ENCODE measurements at places on chromosomes 13 and 19.
A peak's percentile ranks its signal among the peaks of the same experiment; 100 is the strongest.

DNA sequence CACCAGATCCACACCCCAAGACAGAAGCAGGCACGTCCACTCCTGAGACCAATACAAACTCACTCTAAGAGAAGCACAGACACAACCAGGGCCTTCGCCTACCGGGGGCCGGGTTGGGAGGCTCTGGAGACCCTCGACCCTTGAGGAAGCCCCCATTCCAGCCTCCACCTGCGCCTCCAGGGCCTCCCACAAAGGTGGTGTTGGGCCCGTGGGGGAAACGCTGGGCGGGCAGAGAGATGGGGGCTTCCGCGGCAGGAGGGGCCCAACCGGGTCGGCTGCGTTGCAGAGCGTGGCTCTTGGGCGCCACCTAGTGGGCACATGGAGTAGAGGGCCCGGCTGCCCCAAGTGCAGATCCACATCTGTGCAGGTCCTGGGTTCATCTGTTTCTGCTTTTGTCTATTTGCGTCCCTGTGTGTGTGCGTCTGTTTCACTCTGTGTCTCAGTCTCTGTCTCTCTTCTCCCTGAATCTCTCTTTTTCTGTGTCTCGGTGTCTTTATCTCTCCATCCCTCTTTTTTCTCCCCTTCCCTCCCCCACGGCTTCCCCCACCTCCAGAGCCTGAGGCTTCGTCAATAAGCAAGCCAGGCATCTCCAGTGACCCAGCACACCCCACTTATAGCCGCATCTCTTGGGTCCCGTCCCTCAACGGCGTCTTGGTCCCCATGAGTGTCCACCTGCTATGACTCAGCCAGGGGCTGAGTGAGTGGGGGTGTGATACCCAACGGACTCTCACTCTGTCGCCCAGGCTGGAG is 10.5 kb upstream of the TINCR start:
- DNase-seq, result peak; percentile 63

- no peak for DNase-seq
Measured at GRCh38 chr13:22744688-22745452, 435.9 kb upstream of the SGCG start.

DNA sequence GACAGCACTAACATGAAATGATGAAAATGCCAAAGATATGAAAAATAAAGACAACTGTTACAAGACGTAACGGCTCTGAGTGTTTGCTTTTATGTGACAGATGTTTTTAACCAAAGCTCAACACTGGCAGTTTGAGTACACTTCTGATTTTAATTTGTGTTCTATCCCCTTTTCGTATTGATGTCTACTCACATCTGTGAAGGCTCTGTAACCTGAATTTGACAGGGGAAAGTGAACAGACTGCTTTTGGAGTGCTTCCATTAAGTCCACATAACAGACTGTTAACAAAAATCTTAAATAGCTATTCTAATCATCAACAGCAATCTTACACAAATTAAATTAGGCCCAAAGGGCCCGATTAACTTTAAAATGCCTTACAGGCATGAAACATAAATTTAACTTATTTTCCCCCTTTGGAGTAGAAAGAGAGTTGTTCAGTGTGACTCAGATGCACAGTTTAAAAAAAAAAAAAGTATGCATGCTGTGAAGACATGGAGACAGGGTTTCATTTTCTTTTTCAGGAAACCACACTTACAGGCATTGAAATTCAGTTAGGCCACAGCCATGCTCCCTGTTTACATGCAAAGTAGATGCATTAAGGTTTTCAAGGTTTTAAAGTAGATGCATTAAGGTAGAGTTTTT is 16.3 kb upstream of the RNASEH2B start:
- peak; percentile 62 for DNase-seq

GRCh38 chr13:49580980-49581680 is 4.2 kb downstream of the RCBTB1 start:
- no peak for DNase-seq

DNA sequence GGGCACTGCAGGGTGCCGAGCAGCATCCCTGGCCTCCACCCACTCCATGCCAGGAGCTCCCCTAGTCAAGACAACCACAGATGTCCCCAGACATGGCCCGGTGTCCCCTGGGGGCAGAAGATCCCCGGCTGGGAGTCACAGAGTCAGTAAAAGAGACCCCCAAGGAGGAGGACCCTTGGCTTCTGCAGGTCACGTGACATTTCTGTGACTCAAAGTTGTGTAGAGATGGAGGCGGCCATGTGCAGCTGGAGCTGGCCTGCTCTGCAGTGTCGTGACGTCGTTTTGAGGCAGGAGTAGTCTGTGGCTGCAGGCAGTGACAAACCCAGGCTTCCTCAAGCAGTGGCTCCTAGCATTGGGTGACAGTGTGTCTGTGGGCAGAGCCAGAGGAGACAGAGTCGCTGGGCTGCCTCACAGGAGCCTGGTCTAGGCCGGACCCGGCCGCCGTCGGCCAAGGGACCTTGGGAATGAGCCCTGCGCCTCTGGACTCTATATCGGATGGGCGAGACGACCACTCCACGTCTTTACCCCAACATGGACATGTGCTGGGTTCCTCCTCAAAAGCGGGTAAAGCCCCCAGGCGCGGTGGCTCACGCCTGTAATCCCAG is 7.7 kb upstream of the DIRAS1 start:
- DNase-seq, result no peak

DNA sequence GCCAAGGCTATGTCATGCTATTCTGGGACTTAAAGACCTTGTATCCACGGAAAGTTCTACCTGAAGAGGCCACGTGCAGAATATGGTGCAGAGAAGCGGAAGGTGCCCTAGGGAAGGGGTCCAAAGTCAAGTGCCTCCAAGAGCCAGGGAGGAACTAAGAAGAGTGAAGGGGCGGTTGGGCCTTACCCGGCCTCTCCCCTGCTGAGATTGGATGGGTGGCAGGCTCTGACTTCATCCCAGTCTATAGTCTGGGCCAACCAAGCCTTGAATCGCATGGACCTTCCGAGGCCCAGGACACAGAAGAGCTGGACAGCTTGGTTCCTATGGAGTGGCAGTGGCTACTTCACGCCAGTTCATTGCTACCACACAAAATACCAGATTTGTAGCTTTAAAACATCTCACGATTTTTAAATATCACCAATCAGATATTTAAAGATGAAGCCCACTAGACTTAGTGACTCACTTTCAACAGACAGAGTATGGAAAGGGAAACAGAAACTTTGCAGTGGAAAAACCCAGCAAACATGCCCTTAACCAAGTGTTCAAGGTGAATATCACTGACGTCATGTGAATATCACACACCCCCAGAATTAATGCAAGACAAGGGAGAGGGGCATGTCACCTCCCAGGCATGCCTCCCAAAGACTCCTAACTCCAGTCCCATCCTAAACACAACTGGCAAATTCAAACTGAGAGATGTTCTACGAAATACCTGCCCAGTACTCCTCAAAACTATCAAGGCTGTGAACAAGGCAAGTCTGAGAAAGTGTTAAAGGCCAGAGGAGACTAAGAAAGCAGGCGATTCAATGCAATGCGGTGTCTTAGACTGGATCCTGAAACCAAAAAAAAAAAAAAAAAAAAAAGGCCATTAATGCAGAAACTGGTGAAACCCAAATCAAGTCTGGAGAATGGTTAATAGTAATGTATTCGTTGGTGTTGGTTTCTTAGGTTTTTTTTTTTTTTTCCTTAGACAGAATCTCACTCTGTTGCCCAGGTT is 10.2 kb downstream of the C19orf12 start:
- DNase-seq, result no peak

DNA sequence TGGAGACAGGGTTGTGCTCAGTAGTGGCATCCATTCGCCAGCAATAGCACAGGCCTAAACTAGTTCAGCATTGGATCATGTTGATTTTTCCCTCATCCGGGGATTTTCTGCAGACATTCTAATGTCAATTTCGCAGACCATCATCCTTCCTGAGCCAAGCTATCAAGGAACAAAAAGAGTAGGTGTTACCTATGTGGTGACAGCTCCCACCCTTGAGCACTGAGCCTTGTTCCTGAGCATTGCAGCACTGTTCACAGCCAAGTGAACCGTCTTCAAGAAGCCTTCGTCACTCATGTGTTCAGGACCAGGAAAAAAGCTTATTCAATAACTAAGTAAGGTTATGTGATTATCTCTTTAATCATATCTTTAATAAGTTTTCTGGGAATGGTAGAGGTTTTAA is 576.2 kb downstream of the UQCRFS1 start:
- no peak for DNase-seq

- DNase-seq, result no peak
Measured at GRCh38 chr19:12995596-12996405, 526 bp downstream of the NFIX start.

DNA sequence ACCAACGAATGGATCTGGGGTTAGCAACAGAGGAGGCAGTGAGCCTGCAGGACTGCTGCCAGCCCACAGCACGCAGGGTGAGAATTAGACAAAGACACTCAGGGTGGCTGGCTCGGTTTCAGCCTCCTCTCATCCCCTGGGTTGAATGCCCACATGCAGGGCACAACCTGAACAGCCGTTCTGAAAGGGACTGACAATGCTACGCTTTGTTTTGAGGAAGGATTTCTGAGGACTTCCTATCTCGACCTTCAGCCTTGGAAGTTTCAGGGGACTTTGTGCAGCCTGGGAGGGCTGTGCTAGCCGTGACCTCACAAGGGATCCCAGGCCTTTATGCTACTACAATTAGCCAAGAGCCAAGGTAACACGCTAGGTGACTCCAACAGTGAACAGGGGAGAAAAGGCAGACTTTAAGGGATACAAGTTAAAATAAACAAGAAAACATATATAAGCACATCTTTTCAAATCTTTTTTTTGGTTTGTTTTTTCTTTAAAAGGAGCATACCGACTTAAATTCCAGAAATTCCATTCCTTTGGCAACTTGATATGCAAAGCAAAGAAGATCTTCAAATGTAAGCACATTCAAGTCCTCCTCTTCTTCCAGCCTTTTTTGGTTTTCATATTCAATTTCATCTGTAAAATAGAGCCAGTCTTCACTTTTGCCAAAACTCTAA is 34.5 kb upstream of the URAD start:
- no peak for DNase-seq

DNA sequence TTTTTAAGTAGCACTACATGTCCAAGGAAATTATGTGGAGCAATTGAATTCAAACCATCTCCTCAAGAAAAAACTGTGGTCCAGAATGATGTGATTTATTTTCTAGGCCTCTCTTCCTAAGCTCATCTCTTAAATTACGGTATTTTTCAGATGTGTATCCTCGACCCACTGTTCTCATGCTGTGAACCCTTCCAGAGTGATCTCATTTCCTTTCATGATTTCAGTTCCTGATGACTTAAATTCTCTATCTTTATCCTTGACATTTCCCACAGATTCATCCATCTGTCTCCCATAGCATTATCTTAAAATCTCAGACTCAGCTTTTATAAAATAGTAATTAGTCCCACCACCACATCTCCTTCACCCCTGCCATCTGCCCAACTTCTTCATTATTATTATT is 117.6 kb upstream of the SPRY2 start:
- no peak for DNase-seq
